ENCODE measurements at places on chromosomes 1 and 21. TPM values are rescaled to one million over a fixed set of nuclear protein-coding genes. Genes with fewer than 3 reads are reported as not detected.

DNA sequence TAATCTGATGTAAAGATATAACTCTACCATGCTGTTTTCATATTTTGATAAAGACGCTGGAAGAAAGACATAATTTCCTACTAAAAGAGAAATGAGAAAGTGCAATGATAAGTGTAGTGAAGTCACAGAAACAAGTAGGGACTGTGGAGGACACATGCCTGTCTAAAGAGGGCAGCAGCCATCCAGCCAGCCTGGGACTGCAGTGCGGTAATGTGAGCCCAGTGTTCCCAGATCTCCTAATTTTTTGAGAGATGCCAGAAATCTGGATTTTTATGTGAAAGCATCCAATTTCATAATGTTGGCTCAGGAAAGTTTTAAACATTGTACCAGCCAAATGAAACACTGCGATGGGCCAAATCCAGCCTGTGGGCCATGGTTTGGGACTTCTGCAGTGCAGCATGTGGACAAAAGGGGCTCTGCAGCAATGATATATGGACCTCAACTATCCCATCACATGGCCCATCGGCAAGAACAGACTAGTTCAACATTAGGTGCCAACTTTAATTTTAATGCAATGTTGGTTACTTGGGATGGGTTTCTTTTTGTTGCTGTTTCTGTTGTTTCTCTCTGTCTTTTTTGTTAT is 329.5 kb downstream of the LTN1 start:
- DNase-seq: no peak

SPATA6 gene
- total RNA-seq: 25.9 TPM

DNA sequence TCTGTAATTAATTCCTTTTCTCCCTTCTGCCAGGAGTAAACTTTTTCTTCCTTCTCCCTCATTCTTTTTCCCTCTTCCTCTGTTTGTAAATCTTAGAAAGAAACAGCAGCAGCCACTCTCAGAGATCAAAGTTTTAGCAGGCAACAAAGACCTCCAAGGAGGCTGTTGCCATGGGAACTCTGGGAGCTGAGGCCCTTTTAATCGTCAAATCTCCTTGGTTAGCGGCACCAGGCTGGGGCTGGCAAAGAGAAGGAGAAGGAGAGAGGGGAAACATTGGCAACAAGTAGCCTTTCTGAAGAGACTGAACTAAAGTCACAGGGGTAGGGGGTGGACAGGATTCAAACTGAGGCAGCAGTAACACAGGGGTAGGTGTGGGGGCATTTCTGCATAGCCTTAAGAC is 25.2 kb downstream of the ILDR2 start:
- DNase-seq: peak; percentile 62

GRCh38 chr1:26791148-26791547 is 3.4 kb downstream of the PIGV start:
- no peak for DNase-seq

DNA sequence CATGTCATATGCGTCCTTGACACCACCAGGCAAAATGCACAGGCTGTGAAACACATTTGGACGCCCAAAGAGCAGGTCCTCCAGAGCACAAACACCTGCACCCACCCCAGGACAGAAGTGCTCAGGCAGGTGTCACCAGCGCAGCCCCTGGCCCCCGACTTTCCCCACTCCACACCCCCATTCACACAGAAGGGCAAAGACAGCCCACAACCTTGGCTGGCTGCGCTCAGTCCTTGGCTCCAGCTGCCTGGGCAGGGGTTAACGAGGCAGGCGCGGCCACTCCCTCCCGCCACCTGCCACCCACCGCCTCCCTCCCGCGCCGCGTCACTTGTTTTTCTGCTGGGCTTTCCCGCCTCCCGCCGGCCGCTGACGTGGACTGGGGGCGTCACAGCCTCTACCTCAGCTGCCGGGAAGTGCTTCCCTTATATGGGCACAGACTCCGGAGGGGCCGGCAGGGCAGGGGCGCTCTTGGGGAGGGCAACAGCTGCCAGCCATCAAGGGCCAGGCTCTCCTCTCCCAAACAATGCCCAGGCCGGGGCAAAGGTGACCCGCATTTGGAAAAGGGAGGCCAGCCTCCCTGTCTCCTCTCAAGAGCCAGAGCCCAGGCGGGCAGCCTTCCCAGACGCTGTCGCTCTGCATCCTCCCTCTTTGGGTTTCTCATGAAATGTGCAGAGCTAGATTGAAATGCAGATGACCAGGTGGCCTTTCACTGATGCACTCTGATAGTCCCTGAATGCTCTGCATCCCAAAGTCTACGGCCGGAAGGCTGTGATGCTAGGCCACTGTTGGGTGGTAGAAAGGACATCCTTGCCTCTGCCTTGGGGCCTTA is 14.8 kb upstream of the BTG2 start:
- peak; percentile 96 for DNase-seq

GRCh38 chr1:5954964-5955363 is 37.3 kb downstream of the NPHP4 start:
- DNase-seq: no peak

USP16 gene
- 21.9 TPM for total RNA-seq

PATJ gene
- total RNA-seq: 31.6 TPM

TMEM269 gene
- total RNA-seq: 1.1 TPM

AKR1A1 gene
- 395 TPM for total RNA-seq

- peak; percentile 87 for DNase-seq
Measured at GRCh38 chr1:183580281-183580682, 10.0 kb downstream of the NCF2 start.

- DNase-seq: peak; percentile 96
Measured at GRCh38 chr1:227788271-227789083, 27.0 kb upstream of the PRSS38 start.

GRCh38 chr1:229227298-229227919 is 43.5 kb upstream of the RAB4A start:
- DNase-seq: peak; percentile 88

DNA sequence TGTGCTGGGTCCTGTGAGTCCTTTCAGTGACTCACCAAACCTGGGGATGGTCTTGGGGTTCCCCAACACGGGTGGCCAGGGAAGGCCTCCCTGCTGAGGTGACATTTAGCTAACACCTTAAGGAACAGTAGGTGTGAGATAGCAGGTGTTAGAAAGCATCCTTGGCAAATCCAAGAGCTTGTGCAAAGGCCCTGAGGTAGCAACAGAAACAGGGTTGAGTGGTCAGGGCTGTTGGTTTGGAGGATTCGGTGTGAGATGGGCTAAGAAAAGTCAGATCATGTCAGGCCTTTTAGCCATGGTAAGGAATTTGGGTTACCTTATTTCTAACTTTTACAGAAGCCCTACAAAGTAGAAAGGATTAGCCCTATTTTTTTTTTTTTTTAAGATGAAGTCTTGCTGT is 343.0 kb downstream of the CAMTA1 start:
- no peak for DNase-seq

GRCh38 chr1:18154430-18155194 is 47.0 kb downstream of the IGSF21 start:
- DNase-seq: peak; percentile 62

TNFSF4 gene
- 0.21 TPM for total RNA-seq
